ENCODE measurements at places on chromosomes 3 and 15. TPM values are rescaled to one million over a fixed set of nuclear protein-coding genes. Genes with fewer than 3 reads are reported as not detected.

DNA sequence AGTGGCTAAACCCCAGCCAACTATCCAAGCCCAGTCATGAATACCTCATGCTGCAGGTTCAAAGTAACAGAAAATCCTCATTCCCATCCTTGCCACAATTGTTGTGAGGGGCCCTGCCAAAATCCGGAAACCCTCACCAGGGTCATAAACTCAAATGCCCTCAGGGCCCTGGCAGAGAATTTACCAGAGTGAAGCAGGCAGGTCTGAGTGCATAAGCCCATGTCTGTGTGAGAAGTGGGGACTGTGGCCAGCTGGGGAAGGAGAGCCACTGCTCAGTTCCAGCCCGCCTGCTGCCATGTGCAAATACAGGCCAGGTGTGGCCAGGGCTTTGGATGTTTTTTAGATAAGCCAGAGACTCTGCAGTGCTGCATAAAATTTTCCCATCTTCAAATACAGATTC is 7.0 kb downstream of the CEP152 start:
- no peak for DNase-seq
- H3K4me1 ChIP-seq: no peaks in the 10 kb centered on the region
- no peak overlapping the region for H3K4me3 ChIP-seq
- H3K27ac ChIP-seq: no peak overlapping the region
- H3K36me3 ChIP-seq: peaks cover 4% of the 10 kb centered on the region

GRCh38 chr3:79187426-79187825 is 580.4 kb downstream of the ROBO1 start:
- no peak for DNase-seq
- H3K36me3 ChIP-seq: no peaks in the 10 kb centered on the region
- H3K27me3 ChIP-seq: no peaks in the 10 kb centered on the region
- no peaks in the 10 kb centered on the region for H3K4me1 ChIP-seq
- H3K4me3 ChIP-seq: no peak overlapping the region

DNA sequence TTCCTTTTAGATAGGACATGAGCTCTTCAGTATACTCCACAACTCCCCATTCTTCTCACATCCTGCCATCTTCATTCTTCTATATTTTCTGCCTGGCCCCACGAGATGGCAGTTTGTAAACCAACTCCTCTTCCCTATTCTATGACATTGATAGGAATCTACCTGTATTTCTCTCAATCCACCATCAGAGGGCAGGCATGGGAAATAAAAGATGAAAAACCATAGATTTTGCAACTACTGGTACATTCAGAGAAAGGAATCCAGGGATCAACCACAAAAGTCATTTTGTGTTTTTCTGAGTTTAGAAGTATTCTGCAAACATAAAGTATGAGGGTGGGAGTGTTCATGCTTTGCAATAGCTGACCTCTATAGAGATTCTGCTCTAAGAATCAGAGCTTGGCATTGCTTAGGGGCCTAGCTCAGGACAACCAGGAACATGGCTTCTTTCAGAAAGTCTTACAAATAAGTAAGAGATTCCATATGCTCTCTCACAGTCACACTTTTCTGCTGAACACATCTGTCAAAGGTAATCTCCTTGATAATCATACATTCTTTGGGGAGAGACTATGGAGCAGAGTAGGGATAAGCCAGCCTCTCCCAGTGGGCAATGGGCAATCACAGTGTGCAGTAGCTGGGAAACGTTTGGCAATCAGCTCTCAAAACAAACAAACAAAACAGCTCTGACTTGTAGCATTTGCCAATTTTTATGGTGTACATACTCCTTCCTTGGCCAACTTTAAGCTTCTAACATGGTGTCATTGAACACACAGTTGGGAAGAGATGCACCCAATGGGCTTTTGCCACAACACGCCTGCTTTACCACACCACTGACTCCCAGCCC is 43.1 kb upstream of the SLC25A36 start:
- H3K4me1 ChIP-seq: no peaks in the 10 kb centered on the region
- peak; percentile 43 for DNase-seq
- H3K4me3 ChIP-seq: no peak overlapping the region
- no peaks in the 10 kb centered on the region for H3K27me3 ChIP-seq
- no peaks in the 10 kb centered on the region for H3K36me3 ChIP-seq

DNA sequence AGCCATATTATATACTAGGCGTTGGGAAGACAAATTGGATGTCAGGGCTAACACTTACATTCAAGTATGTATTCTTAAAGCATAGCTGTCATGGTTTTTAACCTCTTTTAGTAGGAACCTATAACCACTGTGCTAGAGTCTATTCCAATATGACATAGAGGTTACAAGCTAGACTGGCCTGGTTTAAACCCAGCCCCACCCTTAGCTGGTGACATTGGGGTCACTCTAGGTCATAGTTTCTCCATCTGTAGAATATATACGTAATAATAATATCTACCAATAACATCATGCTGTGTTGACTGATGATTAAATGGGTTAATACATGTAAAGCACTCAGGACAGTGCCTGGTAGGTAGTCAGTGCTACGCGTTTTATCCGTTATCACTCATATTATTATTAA is 16.7 kb downstream of the NRROS start:
- peaks cover 20% of the 10 kb centered on the region for H3K4me1 ChIP-seq
- no peak overlapping the region for H3K27ac ChIP-seq
- no peak overlapping the region for H3K4me3 ChIP-seq
- no peak for DNase-seq

- peaks cover 18% of the 10 kb centered on the region for H3K27me3 ChIP-seq
- no peak within 1 kb of the TSS for H3K27ac ChIP-seq
- no peaks in the 10 kb centered on the region for H3K4me1 ChIP-seq
- peak within 1 kb of the TSS; percentile 16 for H3K4me3 ChIP-seq
- no peaks in the 10 kb centered on the region for H3K36me3 ChIP-seq
- no peak for DNase-seq
Measured at GRCh38 chr3:74614107-74614967, at the start of gene CNTN3. TSS of gene CNTN3 (minus strand) at chr3:74614659. CDS start at chr3:74521112, 93,547 bp downstream.

DNA sequence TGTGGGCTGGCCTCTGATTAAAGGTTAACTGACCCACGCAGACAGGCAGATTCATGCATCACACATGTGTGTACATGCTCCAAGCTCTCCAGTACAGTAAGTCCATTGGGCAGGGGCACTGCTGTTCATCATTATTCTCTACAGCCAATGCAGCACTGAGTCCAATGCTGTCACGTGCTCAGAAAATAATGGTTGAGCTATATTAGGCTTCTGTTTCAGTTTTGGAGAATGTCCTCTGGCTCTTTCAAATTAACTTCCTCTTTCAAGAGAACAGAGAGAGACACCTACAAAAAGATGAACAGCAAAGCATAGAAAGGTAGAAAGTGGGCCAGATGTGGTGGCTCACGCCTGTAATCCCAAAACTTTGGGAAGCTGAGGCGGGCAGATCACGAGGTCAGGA is 202.6 kb downstream of the MEX3B start:
- H3K27ac ChIP-seq: no peak overlapping the region
- H3K36me3 ChIP-seq: no peaks in the 10 kb centered on the region
- H3K4me3 ChIP-seq: no peak overlapping the region
- no peaks in the 10 kb centered on the region for H3K4me1 ChIP-seq
- no peak for DNase-seq

GRCh38 chr3:39637807-39638206 is 170.3 kb downstream of the MOBP start:
- no peak overlapping the region for H3K27ac ChIP-seq
- no peaks in the 10 kb centered on the region for H3K27me3 ChIP-seq
- no peak overlapping the region for H3K4me3 ChIP-seq

DNA sequence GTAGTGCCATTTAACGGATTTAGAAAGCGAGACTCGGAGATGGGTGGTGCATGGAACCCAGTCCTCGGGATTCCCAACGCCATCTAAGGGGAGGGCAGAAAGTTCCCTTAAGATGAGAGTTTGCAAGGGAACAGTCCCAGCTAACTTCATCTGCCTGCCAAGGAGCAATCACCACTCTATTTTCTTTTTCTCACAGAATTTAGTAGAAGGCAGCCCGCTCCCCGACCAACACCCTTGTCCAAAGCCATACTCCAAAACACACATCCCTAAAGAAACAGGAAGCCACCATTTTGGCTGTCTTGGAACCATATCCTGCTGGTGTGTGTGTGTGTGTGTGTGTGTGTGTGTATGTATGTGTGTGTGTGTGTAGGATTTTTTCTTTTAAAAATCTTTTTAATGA is 7.1 kb upstream of the FGD5 start:
- DNase-seq: no peak
- no peaks in the 10 kb centered on the region for H3K36me3 ChIP-seq
- no peak overlapping the region for H3K27ac ChIP-seq
- H3K27me3 ChIP-seq: peaks cover 54% of the 10 kb centered on the region
- peak overlapping the region; percentile 20 for H3K4me3 ChIP-seq

GRCh38 chr15:98438326-98438725 is 210.0 kb upstream of the IGF1R start:
- no peaks in the 10 kb centered on the region for H3K27me3 ChIP-seq
- H3K4me3 ChIP-seq: no peak overlapping the region
- H3K27ac ChIP-seq: no peak overlapping the region
- peaks cover 7% of the 10 kb centered on the region for H3K4me1 ChIP-seq
- no peaks in the 10 kb centered on the region for H3K36me3 ChIP-seq
- no peak for DNase-seq

DNA sequence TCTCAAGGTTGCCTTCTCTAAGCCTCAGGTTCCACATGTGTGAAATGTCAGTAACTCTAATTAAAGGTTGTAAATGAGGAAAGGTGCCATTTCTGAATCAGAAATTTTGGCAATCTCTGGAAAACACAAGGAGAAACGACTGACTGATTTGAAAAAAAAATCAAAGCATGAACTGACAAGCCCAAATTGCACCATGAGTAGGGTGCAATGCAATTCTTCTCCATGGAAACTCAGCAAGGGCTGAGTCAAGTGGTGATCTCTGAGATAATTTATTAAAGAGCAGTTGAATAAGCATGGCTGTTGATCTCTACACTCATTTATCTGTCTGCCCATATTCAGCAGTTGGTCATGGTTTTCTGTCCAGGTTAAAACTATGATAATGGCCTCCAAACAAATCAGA is 201.6 kb upstream of the CMC1 start:
- H3K27me3 ChIP-seq: no peaks in the 10 kb centered on the region
- no peaks in the 10 kb centered on the region for H3K36me3 ChIP-seq
- no peak overlapping the region for H3K27ac ChIP-seq
- no peak for DNase-seq
- H3K4me3 ChIP-seq: no peak overlapping the region
- H3K4me1 ChIP-seq: no peaks in the 10 kb centered on the region

GRCh38 chr3:78633626-78634025 is 1134.2 kb downstream of the ROBO1 start:
- H3K4me1 ChIP-seq: no peaks in the 10 kb centered on the region
- peak overlapping the region; percentile 77 for H3K27ac ChIP-seq
- peak; percentile 4 for DNase-seq
- H3K36me3 ChIP-seq: no peaks in the 10 kb centered on the region
- no peak overlapping the region for H3K4me3 ChIP-seq

- no peaks in the 10 kb centered on the region for H3K36me3 ChIP-seq
- H3K4me1 ChIP-seq: no peaks in the 10 kb centered on the region
- H3K27ac ChIP-seq: no peak overlapping the region
- no peak overlapping the region for H3K4me3 ChIP-seq
Measured at GRCh38 chr3:51796854-51797253, 17.8 kb upstream of the IQCF6 start.

DNA sequence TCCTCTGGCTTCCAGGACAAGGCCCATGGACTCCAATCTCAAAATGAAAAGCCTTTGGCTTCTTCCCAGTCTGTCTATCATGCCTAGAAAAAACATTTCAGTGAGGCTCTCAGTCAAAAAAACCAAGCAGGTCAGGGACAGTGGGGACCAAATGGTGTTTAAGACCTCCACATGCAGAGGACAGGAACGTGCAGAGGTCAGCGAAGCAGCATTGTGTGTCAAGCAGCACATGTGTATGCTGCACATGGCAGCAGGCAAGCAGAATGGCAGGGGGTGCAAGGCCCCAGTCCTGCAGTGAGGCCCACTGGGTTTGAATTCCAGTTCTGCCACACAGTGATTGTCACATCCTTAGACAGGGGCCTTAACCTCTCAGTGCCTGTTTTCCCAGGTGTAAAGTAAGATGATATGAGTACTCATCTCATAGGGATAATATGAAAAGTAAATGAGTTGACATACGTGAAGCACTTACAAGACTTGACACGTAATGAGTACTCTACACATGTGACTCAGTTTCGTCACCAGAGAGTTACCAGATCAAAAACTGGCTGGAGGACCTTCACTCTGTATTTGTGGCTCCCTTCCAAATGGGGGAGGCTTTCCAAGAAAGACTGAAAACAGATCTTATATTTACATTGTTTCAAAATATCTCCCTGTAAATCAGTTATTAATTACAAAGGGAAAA is 11.2 kb downstream of the STIMATE start:
- no peaks in the 10 kb centered on the region for H3K27me3 ChIP-seq
- DNase-seq: no peak
- H3K4me3 ChIP-seq: no peak overlapping the region
- no peaks in the 10 kb centered on the region for H3K4me1 ChIP-seq

DNA sequence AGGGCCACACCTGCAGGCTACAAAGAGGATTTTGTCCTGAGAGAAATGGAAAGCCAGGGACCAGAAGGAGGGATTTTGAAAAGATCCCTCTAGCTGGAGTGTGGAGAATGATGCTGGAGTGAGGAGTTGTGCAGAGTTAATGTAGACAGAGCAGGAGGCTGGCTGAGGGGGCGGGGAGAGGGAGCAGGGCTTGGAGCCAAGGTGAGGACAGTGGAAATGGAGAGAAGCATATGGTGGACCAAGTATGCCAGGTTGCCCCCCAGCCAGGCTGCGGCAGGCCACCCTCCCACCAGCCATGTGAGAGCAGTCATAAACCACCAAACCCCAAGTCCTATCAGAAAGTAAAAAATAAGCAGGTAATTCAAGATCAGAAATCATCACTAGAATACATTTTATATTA is 14.7 kb downstream of the RARRES1 start:
- no peak overlapping the region for H3K4me3 ChIP-seq
- no peak for DNase-seq
- H3K27ac ChIP-seq: no peak overlapping the region
- H3K4me1 ChIP-seq: no peaks in the 10 kb centered on the region
- no peaks in the 10 kb centered on the region for H3K27me3 ChIP-seq

DNA sequence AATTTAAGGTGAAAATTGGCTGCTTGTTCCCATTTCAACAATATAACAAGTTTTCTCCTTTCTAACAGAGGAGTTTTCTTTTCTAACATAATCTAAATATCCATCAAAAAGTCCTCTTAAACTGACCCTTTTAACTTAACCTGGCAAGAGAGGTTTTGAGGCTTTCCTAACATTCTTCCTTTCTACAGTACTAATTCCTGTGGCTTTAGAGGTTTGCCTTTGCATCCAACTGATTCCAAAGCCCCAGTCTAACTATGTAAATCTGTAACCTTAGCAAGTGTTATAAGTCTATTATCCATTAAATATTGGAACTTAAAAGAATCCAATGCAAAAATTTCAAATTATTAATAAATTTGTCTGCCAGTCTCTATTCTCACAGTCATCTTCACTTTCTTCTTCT is 134.1 kb downstream of the ISL2 start:
- DNase-seq: no peak
- no peak overlapping the region for H3K4me3 ChIP-seq
- H3K27me3 ChIP-seq: no peaks in the 10 kb centered on the region
- peaks cover 3% of the 10 kb centered on the region for H3K36me3 ChIP-seq

- no peak for DNase-seq
- H3K4me3 ChIP-seq: no peak overlapping the region
- H3K27me3 ChIP-seq: peaks cover 2% of the 10 kb centered on the region
- no peak overlapping the region for H3K27ac ChIP-seq
Measured at GRCh38 chr3:138367911-138368310, 19.5 kb downstream of the MRAS start.

ZPLD1 gene
- total RNA-seq: 0.09 TPM

GOLGA8G gene
- total RNA-seq: under 0.01 TPM

SLC24A5 gene
- 0.05 TPM for total RNA-seq

RARRES1 gene
- 2.4 TPM for total RNA-seq

MST1R gene
- total RNA-seq: 8.9 TPM

DUOX1 gene
- 0.61 TPM for total RNA-seq

AGTR1 gene
- 0.61 TPM for total RNA-seq

C3orf22 gene
- total RNA-seq: not detected

LIPC gene
- total RNA-seq: 2.4 TPM

TMPRSS7 gene
- total RNA-seq: 0.09 TPM
